ENCODE measurements at places on chromosomes 2 and 18. TPM values are rescaled to one million over a fixed set of nuclear protein-coding genes. Genes with fewer than 3 reads are reported as not detected.

GRCh38 chr18:31103423-31103822, 1.2 kb upstream of the DSC2 start:
- DNase-seq: no peak

- DNase-seq: no peak
These were observed 413.0 kb downstream of the PTPRM start for GRCh38 chr18:7980136-7980535.

Gene RUFY4
- 5.4 TPM for polyA plus RNA-seq

GRCh38 chr2:37837628-37838328, 87.3 kb upstream of the RMDN2 start:
- no peak for DNase-seq

- no peak for DNase-seq
These were observed 10.9 kb upstream of the DLX2 start for GRCh38 chr2:172113617-172114016.

DNA sequence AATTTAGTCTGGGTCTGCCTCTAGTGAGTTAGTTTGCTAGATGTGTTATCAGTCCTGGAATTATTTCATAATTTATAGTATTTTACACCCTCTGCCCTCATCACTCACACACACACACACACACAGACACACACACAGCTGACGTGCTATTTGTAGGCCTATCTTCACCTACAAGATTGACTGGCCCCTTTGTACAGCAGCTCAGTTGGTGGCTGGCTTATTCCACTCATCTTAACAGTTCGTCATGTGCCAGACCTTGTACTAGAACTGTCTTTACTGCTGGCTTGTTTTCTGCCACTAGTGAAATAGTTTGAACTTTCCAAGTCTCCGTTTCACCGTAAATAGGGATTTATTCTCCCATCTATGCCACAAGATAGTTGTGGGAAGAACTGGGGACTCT, 21.3 kb downstream of the CENPO start:
- DNase-seq: no peak

Gene FBXO15
- polyA plus RNA-seq: 9.5 TPM

Gene PAIP2B
- 2.2 TPM for polyA plus RNA-seq

DNA sequence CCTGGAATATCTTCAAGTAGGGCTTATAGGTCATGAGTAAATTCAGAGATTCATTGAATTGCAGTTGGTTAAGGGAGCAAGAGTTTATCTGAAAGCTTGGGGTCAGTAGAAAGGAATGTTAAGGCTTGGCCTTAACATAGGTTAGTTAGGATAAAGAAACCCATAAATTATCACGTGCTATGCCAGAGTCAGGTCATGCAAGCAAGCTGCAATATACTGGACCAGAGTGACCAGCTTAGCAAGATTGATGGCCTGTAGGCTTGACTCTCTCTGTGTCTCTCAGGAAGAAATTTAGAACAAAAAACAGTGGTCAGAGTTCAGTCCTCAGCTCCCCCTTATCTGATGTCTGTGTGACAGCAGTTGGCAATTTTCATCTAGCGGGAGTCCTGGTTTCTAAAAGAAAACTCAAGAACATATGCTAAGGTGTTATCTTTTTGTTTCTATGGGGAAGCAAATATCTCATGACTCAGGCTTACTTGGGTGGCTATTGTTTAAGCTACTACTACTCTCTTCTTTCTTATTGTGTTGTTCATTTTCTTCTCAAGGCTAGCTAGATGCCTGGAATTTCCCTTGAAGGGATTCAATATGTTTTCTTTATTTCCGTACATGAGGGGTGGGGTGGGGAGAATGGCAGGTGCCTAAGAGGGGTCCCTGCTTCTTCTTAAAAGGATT, 28.7 kb upstream of the MARCO start:
- no peak for DNase-seq

Gene UGT1A5
- polyA plus RNA-seq: 0.14 TPM

Gene SRD5A2
- 0.07 TPM for polyA plus RNA-seq

Gene DNAJC5G
- 0.02 TPM for polyA plus RNA-seq

DNA sequence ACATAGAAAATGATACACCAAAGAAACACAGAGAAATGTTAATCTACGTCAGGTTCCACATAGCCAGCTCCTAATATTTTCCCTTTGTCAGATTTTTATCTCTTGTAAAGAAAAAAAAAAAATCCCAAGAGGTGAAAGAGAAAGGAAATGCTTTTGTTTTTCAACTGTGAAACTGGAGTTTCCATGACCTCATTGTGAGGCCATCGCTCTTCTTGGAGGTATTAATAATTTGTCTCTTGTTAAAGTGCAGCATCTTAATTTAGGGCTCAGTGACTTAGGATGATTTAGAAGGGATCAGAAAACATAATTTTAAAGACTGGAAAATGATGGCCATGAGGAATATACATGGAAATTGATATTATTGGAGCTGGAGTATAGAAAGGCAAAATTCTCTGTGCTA, 21.7 kb downstream of the ARHGAP28 start:
- DNase-seq: no peak

Gene ELOA2
- polyA plus RNA-seq: not detected

- DNase-seq: no peak
These were observed 415.1 kb downstream of the PTPRM start for GRCh38 chr18:7982216-7982615.

DNA sequence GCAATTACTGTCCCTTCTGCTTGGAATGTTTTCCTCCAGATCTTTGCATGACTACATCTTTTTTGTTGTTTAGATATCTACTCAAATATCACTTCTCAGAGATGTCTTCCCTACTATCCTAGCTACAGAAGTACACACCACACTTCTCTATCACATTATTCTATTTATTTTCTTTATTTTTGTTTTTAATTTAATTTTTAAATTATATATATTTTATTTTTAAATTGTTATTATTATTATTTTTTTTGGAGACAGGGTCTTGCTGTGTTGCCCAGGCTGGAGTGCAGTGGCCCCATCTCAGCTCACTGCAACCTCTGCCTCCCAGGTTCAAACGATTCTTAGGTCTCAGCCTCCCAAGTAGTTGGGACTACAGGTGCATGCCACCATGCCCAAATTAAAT, 106.7 kb downstream of the TAF4B start:
- no peak for DNase-seq

Gene SLC19A3
- 0.78 TPM for polyA plus RNA-seq

Gene NCKAP5
- 1.9 TPM for polyA plus RNA-seq

Gene SCN2A
- 0.09 TPM for polyA plus RNA-seq

DNA sequence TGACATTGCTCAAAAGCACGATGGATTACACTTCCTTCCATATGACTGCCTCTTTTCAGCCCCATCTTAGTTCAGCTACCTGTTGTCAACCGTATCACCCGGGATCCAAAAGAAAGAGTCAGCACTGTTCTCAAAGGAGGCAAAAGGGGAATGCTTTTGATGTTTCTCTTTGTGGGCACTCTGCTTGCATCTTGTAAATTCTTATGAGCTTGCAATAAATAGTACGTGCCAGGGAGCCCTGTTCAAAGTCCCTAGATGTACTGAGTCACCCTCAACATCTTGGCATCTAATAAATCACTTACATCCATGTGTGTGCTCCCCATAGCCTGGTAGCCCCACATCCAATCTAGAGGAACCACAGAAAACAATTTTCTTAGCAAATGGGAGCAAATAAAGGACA, 256.9 kb downstream of the SUCLG1 start:
- DNase-seq: no peak

Gene KHK
- polyA plus RNA-seq: 2.5 TPM

Gene IL36RN
- 2.4 TPM for polyA plus RNA-seq
